ENCODE measurements at places on chromosomes 11 and 22. TPM values are rescaled to one million over a fixed set of nuclear protein-coding genes. Genes with fewer than 3 reads are reported as not detected.

GRCh38 chr22:30400159-30400558 is 3.3 kb downstream of the SEC14L2 start:
- peaks cover 37% of the 10 kb centered on the region for H3K27me3 ChIP-seq
- H3K27ac ChIP-seq, result no peak overlapping the region
- no peak overlapping the region for H3K4me3 ChIP-seq
- no peaks in the 10 kb centered on the region for H3K36me3 ChIP-seq
- H3K4me1 ChIP-seq, result peaks cover 14% of the 10 kb centered on the region

GRCh38 chr22:28576162-28576561 is 103.5 kb downstream of the TTC28 start:
- H3K27ac ChIP-seq, result no peak overlapping the region
- peaks cover 4% of the 10 kb centered on the region for H3K4me1 ChIP-seq
- DNase-seq, result no peak
- H3K36me3 ChIP-seq, result no peaks in the 10 kb centered on the region
- no peak overlapping the region for H3K4me3 ChIP-seq

DNA sequence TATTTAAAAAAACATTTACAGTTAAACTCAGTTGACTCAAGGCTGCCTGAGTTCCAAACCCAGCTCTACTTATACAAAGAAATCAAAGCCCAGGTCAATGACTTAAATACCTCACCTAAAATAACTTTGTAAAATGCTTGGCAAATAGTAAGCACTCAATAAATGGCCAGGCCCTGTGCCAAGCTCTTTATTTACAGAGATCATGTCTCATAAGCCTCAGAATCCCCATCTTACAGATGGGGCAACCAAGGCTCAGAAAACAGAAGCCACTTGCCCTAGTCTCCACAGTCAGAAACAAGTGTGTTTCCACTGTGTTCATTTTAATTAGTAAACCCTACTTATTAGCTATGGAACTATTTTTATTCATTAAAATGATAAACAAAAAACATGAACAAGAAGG is 30.5 kb upstream of the TTC28 start:
- no peak overlapping the region for H3K4me3 ChIP-seq
- peaks cover 24% of the 10 kb centered on the region for H3K4me1 ChIP-seq
- no peaks in the 10 kb centered on the region for H3K36me3 ChIP-seq
- H3K27ac ChIP-seq, result no peak overlapping the region
- H3K27me3 ChIP-seq, result no peaks in the 10 kb centered on the region

DNA sequence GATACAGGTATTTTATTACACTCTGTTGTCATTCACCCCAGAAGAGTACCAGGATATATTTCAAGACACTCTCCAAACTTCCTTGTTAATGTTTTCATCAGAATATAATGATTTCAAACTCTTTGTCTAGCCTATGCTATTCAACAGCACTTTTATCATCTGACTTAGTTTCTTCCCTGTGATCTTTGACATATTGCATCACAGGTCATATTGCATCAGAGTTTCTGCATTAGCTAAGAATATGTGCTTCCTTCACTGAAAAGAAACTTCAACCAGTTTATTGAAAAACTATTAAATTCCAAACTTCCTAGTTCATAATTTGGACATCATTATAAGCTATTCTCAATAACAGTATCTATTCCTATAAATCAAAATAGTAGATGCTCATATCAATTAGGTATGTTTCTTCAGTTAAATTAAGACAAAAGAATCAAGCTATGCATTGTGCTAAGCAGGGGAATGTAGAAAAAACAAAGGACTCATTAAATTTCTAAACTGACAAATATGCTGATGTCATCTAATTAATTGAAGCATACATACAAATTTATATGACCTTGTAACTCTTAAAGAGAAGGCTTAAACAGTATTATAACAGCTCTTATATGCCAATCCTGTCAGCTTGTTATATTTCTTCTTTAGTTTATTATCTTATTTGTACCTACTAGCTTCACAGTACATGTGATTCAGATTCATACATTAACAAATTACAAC is 361.8 kb upstream of the LUZP2 start:
- no peak for DNase-seq
- H3K36me3 ChIP-seq, result no peaks in the 10 kb centered on the region
- no peaks in the 10 kb centered on the region for H3K27me3 ChIP-seq
- no peak overlapping the region for H3K27ac ChIP-seq

- H3K36me3 ChIP-seq, result peaks cover 7% of the 10 kb centered on the region
- H3K27ac ChIP-seq, result no peak overlapping the region
- no peak for DNase-seq
- H3K4me1 ChIP-seq, result no peaks in the 10 kb centered on the region
- no peak overlapping the region for H3K4me3 ChIP-seq
Observed at GRCh38 chr11:10032935-10033334, 261.1 kb downstream of the SBF2 start.

ANGPTL5 gene
- not detected for polyA plus RNA-seq

Measured in naive B cell (primary cell).